ENCODE measurements at places on chromosomes 11 and 22. TPM values are rescaled to one million over a fixed set of nuclear protein-coding genes. Genes with fewer than 3 reads are reported as not detected.

Gene HYOU1
- total RNA-seq: 129 TPM

Gene LRRC4C
- total RNA-seq: 3.4 TPM

Gene OVOL1
- 0.12 TPM for total RNA-seq

Gene HEPHL1
- total RNA-seq: not detected

Gene ARHGAP20
- not detected for total RNA-seq

Gene C22orf15
- total RNA-seq: 3.0 TPM

Gene MS4A12
- total RNA-seq: not detected

Gene TLCD5
- 25.1 TPM for total RNA-seq

Gene CHST1
- total RNA-seq: not detected

Gene OR51A2
- total RNA-seq: not detected

DNA sequence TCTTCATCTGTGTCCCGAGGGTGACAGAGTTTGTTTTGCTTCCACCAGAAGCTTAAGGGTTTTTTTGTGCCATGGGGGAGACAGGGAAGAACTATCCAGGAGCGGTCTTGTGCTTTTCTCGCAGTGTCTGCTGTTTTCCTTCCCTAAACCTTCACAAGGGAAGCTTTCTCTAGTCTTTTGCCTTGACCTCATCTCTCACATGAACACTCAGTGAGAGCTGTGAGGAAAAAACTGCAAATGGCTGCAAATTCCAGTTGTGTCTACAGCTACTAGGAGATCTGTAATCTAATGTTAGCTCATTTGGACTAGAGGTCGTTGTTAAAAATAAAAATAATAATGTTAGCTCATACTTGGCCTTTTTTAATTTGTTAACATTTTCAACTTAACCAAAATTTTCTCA, 264.7 kb upstream of the SESN3 start:
- DNase-seq: no peak
- H3K36me3 ChIP-seq: no peaks in the 10 kb centered on the region
- H3K4me3 ChIP-seq: no peak overlapping the region
- peaks cover 18% of the 10 kb centered on the region for H3K4me1 ChIP-seq

- H3K27ac ChIP-seq: no peak overlapping the region
- H3K4me1 ChIP-seq: peaks cover 6% of the 10 kb centered on the region
- H3K27me3 ChIP-seq: no peaks in the 10 kb centered on the region
- H3K36me3 ChIP-seq: no peaks in the 10 kb centered on the region
- no peak overlapping the region for H3K4me3 ChIP-seq
These were observed 354.6 kb upstream of the DDI1 start for GRCh38 chr11:103681855-103682254.

GRCh38 chr22:24094966-24095365, 83.9 kb downstream of the CABIN1 start:
- H3K27me3 ChIP-seq: no peaks in the 10 kb centered on the region
- no peak overlapping the region for H3K27ac ChIP-seq
- no peak for DNase-seq
- no peak overlapping the region for H3K4me3 ChIP-seq
- no peaks in the 10 kb centered on the region for H3K4me1 ChIP-seq

DNA sequence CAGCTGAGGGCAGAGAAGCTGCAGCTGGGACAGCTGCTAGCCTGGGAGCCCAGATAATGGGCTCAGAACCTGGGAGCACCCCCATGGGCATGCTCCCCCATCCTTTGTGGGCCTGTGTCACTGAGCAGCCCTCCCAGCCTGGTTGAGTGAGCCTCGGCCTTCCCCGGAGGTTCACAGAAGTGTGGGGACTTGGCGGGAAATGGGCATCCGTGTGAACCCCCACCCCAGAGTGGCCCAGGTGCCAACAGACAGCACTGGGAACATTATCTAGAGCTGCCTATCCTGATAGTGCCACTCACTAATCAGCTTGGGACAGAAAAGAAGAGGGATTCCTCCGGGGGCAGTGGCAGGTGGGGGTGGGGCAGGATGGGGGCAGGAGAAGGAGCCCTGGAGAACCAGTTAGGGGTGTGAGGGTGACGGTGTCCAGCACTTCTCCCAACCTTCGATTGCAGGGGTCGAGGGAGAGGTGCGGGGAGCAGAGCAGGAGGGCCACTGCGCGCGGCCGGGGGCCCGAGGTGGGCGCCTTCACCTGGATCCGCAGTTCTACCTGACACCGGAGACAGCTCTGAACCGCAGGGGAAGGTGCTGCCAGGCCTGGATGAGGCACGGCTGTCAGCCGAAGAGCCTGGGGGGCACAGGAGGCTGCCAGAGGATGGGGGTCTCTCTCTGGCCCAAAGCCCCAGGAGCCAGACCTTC, 33.1 kb downstream of the FLRT1 start:
- no peak overlapping the region for H3K4me3 ChIP-seq
- no peak for DNase-seq
- H3K4me1 ChIP-seq: peaks cover 52% of the 10 kb centered on the region
- H3K36me3 ChIP-seq: no peaks in the 10 kb centered on the region
- H3K27ac ChIP-seq: no peak overlapping the region

- H3K27me3 ChIP-seq: no peaks in the 10 kb centered on the region
- H3K4me3 ChIP-seq: no peak overlapping the region
- H3K36me3 ChIP-seq: no peaks in the 10 kb centered on the region
- H3K4me1 ChIP-seq: no peaks in the 10 kb centered on the region
These were observed 720.6 kb upstream of the ANO5 start for GRCh38 chr11:21472261-21472660.

DNA sequence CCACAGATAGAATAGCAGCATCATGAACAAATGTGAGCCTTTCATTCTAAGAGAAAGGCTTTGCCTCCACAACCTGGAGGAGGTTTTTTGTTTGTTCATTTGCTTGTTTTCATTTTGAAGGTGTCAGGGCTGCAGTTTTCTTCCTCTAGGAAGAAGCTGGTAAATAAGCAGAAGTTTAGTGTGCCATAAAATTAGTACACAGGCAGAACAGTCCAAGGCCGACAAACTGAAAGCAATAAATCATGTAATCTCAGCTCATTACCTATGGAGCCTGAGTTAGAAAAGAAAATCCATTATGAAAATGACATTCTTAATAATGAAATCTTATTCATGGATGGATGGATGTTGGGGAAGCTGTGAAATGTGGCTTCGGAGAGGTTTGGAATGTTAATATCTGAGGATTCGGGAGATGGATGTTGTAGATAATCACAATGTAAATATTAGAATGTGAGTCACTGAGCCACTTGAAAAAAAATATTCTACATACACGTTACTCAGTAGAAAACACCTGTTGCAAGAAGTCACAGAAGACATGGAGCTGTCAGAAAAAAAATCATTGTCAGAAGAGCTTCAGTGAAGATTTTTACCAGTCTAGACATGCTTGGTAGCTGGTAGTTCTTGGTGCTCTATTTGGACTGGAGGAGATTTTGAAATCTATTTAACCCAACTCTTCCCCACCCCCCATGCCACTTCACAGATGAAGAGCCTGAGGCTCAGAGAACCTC, 15.0 kb upstream of the ZDHHC13 start:
- no peak overlapping the region for H3K27ac ChIP-seq
- no peak overlapping the region for H3K4me3 ChIP-seq

DNA sequence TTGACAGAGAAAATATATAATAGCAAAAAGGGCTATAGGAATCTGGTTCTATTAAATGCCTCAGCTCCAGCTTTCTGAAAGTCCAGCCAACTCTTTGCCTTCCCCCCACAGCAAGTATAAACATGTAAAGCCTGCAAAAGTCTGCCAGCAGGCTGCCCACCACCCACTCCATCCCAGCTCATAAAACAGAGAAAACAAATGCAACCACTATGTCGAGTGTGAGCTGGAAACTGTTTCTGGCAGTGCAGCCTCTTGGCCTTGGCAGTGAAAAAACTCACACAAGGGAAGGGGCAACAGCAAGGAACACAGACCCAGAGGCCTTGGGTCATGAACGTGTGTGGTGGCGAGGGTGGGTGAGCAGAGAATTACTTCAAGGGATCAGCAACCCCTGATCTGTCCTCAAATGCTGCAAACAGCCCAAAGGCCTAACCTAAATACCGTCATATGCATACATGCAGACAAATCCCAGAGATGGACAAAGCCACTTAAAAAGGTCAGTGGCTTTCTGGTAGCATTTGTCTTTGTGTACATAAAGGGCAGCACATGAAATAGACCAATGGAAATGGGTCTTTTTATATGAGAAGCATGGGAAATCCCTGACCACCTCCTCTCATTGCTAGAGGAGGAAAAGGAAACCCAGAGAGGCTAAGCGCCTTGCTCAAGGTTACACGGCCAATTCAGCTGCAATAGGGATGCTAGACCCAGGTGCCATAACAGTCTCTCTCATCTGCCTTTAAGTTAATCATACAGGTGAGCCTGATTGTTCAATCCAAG, 74.8 kb downstream of the NAT10 start:
- H3K4me3 ChIP-seq: no peak overlapping the region
- DNase-seq: no peak
- peaks cover 11% of the 10 kb centered on the region for H3K4me1 ChIP-seq
- no peaks in the 10 kb centered on the region for H3K36me3 ChIP-seq
- peaks cover 20% of the 10 kb centered on the region for H3K27me3 ChIP-seq
- no peak overlapping the region for H3K27ac ChIP-seq

- no peaks in the 10 kb centered on the region for H3K27me3 ChIP-seq
- no peaks in the 10 kb centered on the region for H3K4me1 ChIP-seq
- no peak overlapping the region for H3K4me3 ChIP-seq
- peaks cover 38% of the 10 kb centered on the region for H3K36me3 ChIP-seq
These were observed 14.7 kb upstream of the CHRNA10 start for GRCh38 chr11:3685923-3686322.

DNA sequence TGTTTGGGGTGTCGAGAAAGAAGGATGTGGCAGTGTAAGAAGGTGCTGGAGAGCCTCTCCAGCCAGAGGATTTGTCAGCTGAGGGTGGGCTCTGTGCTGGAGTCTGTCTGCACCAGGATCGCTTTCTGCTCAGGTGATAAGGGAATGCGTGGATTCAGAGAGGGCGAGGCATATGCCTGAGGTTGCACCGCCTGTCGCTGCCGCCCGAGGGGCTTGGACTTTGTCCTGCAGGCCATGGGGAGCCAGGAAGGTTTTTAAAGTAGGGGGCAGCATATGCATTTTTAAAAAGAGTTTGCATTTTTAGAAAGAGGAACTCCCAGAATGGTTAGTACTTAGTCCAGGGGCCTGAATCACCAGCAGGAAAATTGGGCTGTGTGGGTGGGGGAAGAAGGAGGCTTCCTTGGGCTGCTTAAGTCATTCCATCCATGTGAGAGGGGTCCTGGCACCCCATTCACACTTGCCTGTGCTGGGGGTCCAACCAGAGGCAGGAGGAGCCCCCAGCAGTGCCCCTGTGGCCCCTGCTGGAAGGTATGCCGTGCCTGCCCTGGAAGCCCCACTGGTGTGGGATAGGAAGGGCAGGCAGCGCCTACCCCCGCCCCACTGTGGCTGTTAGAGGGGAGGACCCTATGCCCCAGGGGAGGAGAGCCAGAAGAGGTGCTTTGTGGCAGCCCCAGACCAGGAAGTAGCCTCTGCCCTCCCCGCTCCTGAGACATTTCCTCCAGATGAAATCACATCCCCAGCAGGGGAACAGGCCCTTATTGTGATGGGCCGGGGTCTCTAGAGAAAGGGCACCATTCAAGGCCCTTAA, 35.8 kb upstream of the MYRF start:
- H3K4me3 ChIP-seq: no peak overlapping the region
- H3K27ac ChIP-seq: no peak overlapping the region
- no peak for DNase-seq
- H3K36me3 ChIP-seq: no peaks in the 10 kb centered on the region
- peaks cover 39% of the 10 kb centered on the region for H3K4me1 ChIP-seq
- H3K27me3 ChIP-seq: no peaks in the 10 kb centered on the region

GRCh38 chr22:45562102-45562501, 59.4 kb downstream of the FBLN1 start:
- no peak for DNase-seq
- H3K27ac ChIP-seq: no peak overlapping the region
- H3K4me1 ChIP-seq: no peaks in the 10 kb centered on the region
- H3K27me3 ChIP-seq: no peaks in the 10 kb centered on the region
- no peaks in the 10 kb centered on the region for H3K36me3 ChIP-seq
- H3K4me3 ChIP-seq: no peak overlapping the region

DNA sequence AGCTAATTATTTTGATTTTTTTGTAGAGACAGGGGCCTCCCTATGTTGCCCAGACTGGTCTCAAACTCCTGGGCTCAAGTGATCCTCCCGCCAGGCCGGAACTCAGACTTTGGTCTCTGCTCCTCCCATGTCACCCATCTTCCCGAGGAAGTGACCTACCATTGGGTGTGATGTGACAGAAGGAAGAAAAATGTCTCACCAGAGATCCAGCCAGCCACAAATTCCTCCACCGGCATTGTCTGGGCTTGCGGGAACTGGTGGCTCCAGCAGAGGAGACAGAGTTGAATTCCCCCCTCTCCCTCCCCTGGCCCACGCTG, 772 bp downstream of the SLC25A45 start:
- peaks cover 10% of the 10 kb centered on the region for H3K4me1 ChIP-seq
- H3K27ac ChIP-seq: no peak overlapping the region
- H3K27me3 ChIP-seq: no peaks in the 10 kb centered on the region
- H3K4me3 ChIP-seq: no peak overlapping the region

DNA sequence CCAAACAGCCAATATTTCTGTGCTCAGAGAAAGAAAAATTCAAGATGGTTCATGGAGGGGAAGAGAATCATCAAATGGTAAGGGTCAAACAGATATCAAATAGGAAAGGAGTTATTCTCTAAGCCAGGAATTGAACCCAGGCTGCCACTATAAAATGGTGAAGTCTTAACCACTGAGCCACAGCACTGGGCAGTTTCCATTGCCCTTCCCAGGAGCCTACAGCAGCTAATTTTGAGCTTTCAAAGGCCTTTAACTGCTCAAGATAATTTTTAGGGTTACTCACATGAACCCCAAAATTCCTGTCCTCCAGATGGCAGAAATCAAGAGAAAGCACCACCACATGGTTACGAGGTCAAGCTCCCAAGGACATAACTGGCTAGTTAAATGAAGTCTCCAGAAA, 176.2 kb downstream of the KIF18A start:
- no peaks in the 10 kb centered on the region for H3K36me3 ChIP-seq
- H3K4me1 ChIP-seq: no peaks in the 10 kb centered on the region
- DNase-seq: no peak
- no peak overlapping the region for H3K27ac ChIP-seq

GRCh38 chr11:125052047-125052446, 11.1 kb upstream of the SLC37A2 start:
- H3K27ac ChIP-seq: no peak overlapping the region
- peaks cover 3% of the 10 kb centered on the region for H3K4me1 ChIP-seq
- no peak overlapping the region for H3K4me3 ChIP-seq

- H3K27me3 ChIP-seq: no peaks in the 10 kb centered on the region
- no peak overlapping the region for H3K27ac ChIP-seq
- no peaks in the 10 kb centered on the region for H3K36me3 ChIP-seq
- no peak for DNase-seq
- H3K4me1 ChIP-seq: no peaks in the 10 kb centered on the region
- H3K4me3 ChIP-seq: no peak overlapping the region
These were observed 363.5 kb upstream of the PITPNB start for GRCh38 chr22:28282405-28283067.

DNA sequence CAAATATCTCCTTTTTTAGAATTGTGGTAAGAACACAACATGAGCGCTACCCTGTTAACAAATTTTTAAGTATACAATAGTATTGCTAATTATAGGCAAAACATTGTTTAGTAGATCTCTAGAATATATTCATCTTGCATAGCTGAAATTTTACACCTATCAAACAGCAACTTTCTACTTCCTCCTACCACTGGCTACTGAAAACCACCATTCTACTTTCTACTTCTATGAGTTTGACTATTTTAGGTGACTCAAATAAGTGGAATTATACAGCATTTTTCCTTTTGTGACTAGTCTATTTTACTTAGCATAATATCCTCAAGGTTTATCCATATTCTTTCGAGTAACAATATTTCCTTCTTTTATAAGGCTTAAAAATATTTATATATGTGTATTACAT, 128.4 kb downstream of the FAM76B start:
- no peak for DNase-seq
- H3K36me3 ChIP-seq: no peaks in the 10 kb centered on the region
- H3K4me1 ChIP-seq: peaks cover 11% of the 10 kb centered on the region
- no peak overlapping the region for H3K27ac ChIP-seq
